NCI-H187 treated with DMSO at 0.1 percent for 48 hours (cell line): ENCODE measurements at places on chromosomes 6 and 20.

DNA sequence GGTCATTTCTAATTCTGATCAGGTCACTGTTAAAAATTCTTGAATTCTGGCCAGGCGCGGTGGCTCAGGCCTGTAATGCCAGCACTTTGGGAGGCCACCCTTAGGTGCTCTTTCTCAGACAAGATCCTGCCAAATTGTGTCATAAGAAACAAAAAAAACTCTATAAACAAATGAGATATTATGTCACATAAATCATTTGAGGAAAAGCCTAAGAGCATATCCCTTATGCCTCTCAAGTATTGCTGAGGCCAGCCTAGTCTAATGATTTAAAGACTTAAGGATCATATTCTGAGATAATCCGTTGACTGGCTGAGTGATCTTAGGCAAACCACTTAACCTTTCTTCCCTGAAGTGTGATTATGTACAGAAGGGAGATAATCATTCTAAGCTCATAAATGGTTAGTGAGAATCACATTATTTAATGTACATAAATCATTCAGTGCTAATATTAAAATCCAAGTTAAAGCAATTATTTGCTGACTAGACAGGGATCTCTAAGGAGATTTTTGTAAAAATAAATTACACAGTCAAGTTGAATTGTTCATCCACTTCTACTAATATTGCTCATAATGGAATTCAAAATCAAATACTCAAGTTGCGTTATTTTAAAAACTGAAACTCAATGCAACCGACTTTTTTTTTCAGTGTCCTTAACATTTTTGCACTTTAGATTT is 365.4 kb downstream of the PHF3 start:
- no peak for DNase-seq

DNA sequence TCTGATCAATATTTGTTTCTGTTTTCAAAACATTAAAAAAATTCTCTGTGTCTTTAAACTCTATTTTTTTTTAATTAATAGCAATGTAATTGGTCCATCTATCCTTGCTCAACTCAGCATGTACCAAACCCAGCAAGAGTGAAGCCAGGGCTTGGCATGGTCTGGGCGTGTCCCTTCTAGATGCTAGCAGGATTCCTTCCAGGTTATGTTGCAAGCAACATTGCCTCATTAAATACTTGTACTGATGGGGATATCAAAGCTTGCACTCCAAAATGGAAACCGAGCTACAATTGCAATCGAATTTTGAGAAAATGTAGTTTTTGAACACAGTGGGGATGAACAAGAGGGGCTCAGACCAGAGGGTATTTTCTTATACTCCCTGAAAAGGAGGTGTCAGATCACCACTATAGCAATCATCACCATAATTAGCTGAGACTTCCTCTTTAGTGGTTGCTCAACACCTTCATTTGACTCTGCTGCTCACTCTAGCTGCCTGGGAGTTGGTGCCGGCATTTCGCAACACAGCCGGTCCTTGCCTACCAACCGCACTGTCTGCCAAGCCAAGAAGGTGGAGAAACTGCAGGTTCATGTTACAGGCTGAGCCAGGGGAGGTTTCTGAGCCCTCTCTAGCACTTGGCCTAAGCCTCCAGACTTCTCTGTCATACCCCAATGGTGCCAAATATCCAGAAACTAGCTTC is 67.8 kb upstream of the RALGAPA2 start:
- no peak for DNase-seq

GRCh38 chr6:150697515-150697914 is 97.8 kb downstream of the PLEKHG1 start:
- DNase-seq = no peak

- no peak for DNase-seq
These were observed 11.2 kb upstream of the FRMD1 start for GRCh38 chr6:168090064-168090690.

DNA sequence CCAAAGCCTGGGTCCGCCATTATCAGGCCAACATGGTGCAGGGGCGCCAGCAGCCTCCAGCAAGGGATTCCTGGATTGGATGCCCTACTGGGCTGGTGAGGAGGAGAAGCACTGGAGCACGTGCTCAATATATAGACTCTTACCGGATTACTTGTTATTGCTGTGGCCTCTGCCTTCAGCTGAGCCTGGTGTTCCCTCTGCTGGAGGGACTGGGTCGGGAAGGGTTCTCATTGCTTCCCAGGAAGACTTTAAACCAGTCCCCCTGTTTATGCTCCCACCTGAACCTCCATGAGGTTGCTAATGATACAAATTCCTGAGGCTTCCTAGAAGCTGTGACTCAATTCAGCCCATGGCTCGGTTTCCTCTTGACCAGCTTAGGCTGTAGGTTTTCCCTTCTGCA is 186.7 kb upstream of the ARID1B start:
- no peak for DNase-seq

- no peak for DNase-seq
These were observed 14.9 kb downstream of the NEDD9 start for GRCh38 chr6:11217360-11218101.

- DNase-seq = no peak
These were observed 171.4 kb downstream of the ZFAND3 start for GRCh38 chr6:37990762-37991525.

DNA sequence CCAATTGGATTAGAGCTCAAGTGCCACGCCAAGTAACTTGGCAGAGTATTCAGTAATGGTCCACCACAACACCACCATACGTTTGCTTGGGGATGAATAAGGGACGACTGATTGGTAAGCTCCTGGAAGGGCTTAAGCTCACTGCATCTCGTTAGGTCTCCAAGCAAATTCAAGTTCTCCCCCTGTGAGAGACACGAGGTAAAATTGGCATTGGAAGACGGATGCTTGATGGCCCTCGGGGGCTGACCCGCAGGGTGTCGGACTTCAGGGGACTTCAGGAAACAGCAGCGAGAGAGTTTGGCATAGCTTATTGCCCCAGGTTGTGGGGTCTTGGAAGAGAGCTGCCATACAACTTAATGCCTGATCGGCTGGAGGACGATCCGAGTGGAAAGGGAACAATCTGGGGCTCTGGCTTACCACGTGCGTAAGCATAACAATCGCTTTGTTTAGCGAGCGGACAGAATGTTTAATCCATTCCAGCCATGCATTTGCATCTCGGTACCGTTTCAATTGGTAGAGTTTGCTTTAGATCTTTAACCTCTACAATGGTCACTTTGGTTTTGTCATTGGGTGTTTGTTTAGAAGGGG is 4.8 kb upstream of the ZNFX1 start:
- no peak for DNase-seq

GRCh38 chr6:155155787-155156447 is 107.9 kb upstream of the CLDN20 start:
- no peak for DNase-seq

- no peak for DNase-seq
These were observed 23.6 kb upstream of the WFDC2 start for GRCh38 chr20:45445805-45446562.
